ENCODE measurements at places on chromosomes 1 and 21. TPM values are rescaled to one million over a fixed set of nuclear protein-coding genes. Genes with fewer than 3 reads are reported as not detected.

The TRIM17 gene
- 1.2 TPM for total RNA-seq

The FCGR1A gene
- not detected for total RNA-seq

The SPATA21 gene
- not detected for total RNA-seq

The CD1B gene
- total RNA-seq = not detected

The BRINP2 gene
- 0.26 TPM for total RNA-seq

The BRDT gene
- total RNA-seq = not detected

The NCMAP gene
- total RNA-seq = not detected

The DYRK3 gene
- 7.7 TPM for total RNA-seq

The COL6A1 gene
- 5,608 TPM for total RNA-seq

The PLEKHG5 gene
- 8.0 TPM for total RNA-seq

The PROK1 gene
- not detected for total RNA-seq

The SPRR5 gene
- total RNA-seq = not detected

The LIN9 gene
- total RNA-seq = 0.17 TPM

The PRR9 gene
- total RNA-seq = not detected

The ITGB2 gene
- 0.12 TPM for total RNA-seq

The CHIA gene
- total RNA-seq = not detected

The IRF6 gene
- 0.09 TPM for total RNA-seq

The H3-3A gene
- 256 TPM for total RNA-seq

The GJA8 gene
- not detected for total RNA-seq

The NR5A2 gene
- not detected for total RNA-seq

The ARMH1 gene
- 6.4 TPM for total RNA-seq

The DHX9 gene
- total RNA-seq = 65.7 TPM

The DCST2 gene
- not detected for total RNA-seq

The OR6K3 gene
- total RNA-seq = not detected

The ESRRG gene
- total RNA-seq = under 0.01 TPM

The NES gene
- 26.6 TPM for total RNA-seq

The NUF2 gene
- total RNA-seq = 1.1 TPM

The PLA2G2C gene
- not detected for total RNA-seq

The OR2L8 gene
- total RNA-seq = not detected

The RGS8 gene
- total RNA-seq = not detected

The DNASE2B gene
- total RNA-seq = not detected

The TSTD1 gene
- 37.9 TPM for total RNA-seq

The SELP gene
- total RNA-seq = not detected

The MRPL20 gene
- total RNA-seq = 107 TPM

The CELA2B gene
- total RNA-seq = not detected

The GBP6 gene
- total RNA-seq = not detected

The RHCE gene
- total RNA-seq = 1.2 TPM

The AADACL4 gene
- total RNA-seq = not detected

The SIM2 gene
- total RNA-seq = not detected

The OR2L3 gene
- total RNA-seq = not detected

The CYYR1 gene
- not detected for total RNA-seq

The MFAP2 gene
- total RNA-seq = 118 TPM

The AKNAD1 gene
- total RNA-seq = not detected

The RAP1GAP gene
- total RNA-seq = 0.82 TPM

The MR1 gene
- total RNA-seq = 15.1 TPM

The MYBPH gene
- 0.93 TPM for total RNA-seq

The GRIK1 gene
- not detected for total RNA-seq

The KPRP gene
- not detected for total RNA-seq

The SPRR2F gene
- not detected for total RNA-seq

The RGS5 gene
- 13.4 TPM for total RNA-seq

The KRTAP12-2 gene
- not detected for total RNA-seq

The C1orf185 gene
- total RNA-seq = not detected

The PCAT6 gene
- total RNA-seq = not detected

The PAQR7 gene
- total RNA-seq = 7.2 TPM

The CCDC30 gene
- 0.47 TPM for total RNA-seq

The CFAP141 gene
- not detected for total RNA-seq

The AVPR1B gene
- not detected for total RNA-seq
